Fibroblast of lung (primary cell): ENCODE measurements at places on chromosomes 12 and 14. TPM values are rescaled to one million over a fixed set of nuclear protein-coding genes. Genes with fewer than 3 reads are reported as not detected.

SERPINA3 gene
- 0.50 and 7.2 TPM in 2 replicates for total RNA-seq

FAM90A1 gene
- 0.26 and 0.33 TPM in 2 replicates for total RNA-seq

RERG gene
- 0.26 and 0.33 TPM in 2 replicates for total RNA-seq

CLEC4E gene
- total RNA-seq: not detected in 2 replicates

DNA sequence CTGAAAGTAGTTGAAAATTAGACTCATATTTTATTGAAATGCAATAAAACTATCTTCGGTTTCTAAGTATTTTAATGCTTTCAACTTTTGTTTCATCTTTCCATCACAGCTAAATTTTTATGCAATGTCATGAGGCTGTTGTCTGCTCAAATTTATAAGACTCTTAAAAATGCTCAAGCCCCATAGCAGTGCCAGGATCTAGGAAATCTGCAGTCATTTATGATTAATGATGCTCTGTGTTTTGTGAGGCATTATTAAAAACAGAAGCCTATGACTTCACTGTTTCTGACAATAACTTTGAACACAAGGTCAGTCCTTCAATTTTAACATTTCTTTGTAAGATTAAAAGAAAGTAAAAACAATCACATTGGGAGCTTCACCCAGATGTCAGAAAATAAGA, 112.5 kb downstream of the ALX1 start:
- no peaks in the 10 kb centered on the region for H3K4me1 ChIP-seq
- H3K27me3 ChIP-seq: no peaks in the 10 kb centered on the region
- DNase-seq: no peak
- H3K4me3 ChIP-seq: no peak overlapping the region
- H3K27ac ChIP-seq: no peak overlapping the region

- no peak overlapping the region for H3K27ac ChIP-seq
- no peak overlapping the region for H3K4me3 ChIP-seq
- H3K27me3 ChIP-seq: no peaks in the 10 kb centered on the region
- peaks cover 9% of the 10 kb centered on the region for H3K4me1 ChIP-seq
- H3K36me3 ChIP-seq: no peaks in the 10 kb centered on the region
Measured at GRCh38 chr14:59217011-59217410, 28.5 kb downstream of the DAAM1 start.

DNA sequence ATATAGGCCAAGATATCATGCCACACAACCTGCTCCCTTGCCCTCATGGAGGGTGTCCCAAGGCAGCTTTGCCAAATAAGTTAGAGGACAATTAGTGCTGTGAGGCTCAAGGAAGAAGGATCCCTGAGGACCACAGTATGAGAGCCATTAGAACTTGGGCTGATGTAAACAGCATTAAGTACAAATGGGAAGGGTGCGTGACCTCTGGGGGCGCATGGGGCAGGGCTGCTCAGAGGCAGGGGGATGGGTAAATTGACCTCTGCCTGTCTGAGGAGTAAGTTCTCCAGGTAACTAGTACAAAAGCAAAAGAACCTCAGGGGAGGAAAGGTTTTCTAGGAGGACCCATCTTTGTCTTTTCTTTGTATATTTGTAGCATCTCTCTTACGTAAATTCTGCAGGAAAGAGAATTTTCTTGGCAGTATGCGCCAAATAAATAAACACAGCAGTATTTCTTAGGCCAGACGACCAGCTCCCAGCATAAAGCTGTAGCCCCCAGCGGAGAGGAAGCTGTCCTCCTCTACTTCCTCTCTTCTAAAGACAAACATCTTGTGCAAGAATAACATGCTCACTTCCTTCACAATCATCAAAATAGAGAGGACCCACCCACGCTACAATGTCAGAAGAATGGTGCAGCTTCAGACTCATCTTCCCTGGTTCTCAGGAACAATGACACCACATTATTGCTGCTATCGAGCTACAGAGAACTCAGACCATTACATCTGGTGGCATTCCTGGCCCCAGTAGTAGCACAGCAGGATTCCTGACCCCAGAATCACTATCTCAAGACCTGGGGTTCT, 16.4 kb upstream of the VWF start:
- no peaks in the 10 kb centered on the region for H3K27me3 ChIP-seq
- no peak overlapping the region for H3K27ac ChIP-seq
- no peaks in the 10 kb centered on the region for H3K36me3 ChIP-seq
- H3K4me1 ChIP-seq: peaks cover 2% of the 10 kb centered on the region
- DNase-seq: no peak
- no peak overlapping the region for H3K4me3 ChIP-seq

GRCh38 chr14:95316821-95317220, 2.9 kb downstream of the CLMN start:
- H3K4me1 ChIP-seq: peaks cover 5% of the 10 kb centered on the region
- DNase-seq: no peak
- no peaks in the 10 kb centered on the region for H3K36me3 ChIP-seq
- no peaks in the 10 kb centered on the region for H3K27me3 ChIP-seq
- no peak overlapping the region for H3K4me3 ChIP-seq

DNA sequence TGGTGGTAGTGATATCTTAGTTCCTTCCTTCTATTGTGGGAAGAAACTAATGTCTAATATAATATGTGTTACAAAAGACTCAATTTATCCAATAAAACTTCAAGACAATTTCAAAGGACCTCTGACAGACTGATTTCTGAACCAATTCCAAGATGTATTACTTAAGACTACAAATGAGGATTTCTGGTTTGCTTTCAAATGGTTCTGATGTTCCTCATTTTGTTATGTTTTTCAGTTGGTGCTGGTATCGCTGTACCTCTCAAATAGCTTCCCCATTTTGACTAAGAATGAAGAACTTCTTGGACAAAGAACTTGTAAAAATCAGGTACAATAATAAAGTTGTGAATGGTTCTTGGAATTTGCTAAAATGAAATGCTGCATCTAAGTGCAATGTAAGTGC, 19.4 kb upstream of the MBIP start:
- no peaks in the 10 kb centered on the region for H3K4me1 ChIP-seq
- no peaks in the 10 kb centered on the region for H3K36me3 ChIP-seq
- no peak for DNase-seq
- no peaks in the 10 kb centered on the region for H3K27me3 ChIP-seq
- H3K4me3 ChIP-seq: no peak overlapping the region
- H3K27ac ChIP-seq: no peak overlapping the region

DNA sequence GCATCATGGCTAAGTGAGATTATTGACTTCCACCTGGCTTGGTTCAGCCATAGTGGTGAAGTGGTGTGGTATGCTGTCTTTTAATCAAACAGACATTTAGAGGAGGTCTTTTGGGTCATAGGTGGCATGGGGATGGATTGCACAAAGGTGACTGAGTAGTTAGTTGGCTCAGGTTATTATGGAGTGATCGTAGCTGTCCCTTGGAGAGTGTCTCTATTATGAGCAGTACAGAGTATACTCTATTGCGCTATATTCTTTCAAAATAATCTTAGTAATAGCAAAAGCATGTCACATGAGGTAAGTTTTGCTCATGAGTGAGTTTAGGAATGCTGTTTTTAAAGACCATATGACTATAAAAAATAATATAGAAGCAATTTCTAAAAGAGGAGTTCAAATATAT, 60.4 kb downstream of the RASSF8 start:
- H3K4me1 ChIP-seq: no peaks in the 10 kb centered on the region
- no peak overlapping the region for H3K4me3 ChIP-seq
- no peaks in the 10 kb centered on the region for H3K36me3 ChIP-seq
- no peak for DNase-seq
- no peaks in the 10 kb centered on the region for H3K27me3 ChIP-seq

- no peaks in the 10 kb centered on the region for H3K4me1 ChIP-seq
- no peaks in the 10 kb centered on the region for H3K27me3 ChIP-seq
- no peak overlapping the region for H3K4me3 ChIP-seq
- DNase-seq: no peak
Measured at GRCh38 chr14:94383777-94384176, 4.6 kb downstream of the SERPINA1 start.

DNA sequence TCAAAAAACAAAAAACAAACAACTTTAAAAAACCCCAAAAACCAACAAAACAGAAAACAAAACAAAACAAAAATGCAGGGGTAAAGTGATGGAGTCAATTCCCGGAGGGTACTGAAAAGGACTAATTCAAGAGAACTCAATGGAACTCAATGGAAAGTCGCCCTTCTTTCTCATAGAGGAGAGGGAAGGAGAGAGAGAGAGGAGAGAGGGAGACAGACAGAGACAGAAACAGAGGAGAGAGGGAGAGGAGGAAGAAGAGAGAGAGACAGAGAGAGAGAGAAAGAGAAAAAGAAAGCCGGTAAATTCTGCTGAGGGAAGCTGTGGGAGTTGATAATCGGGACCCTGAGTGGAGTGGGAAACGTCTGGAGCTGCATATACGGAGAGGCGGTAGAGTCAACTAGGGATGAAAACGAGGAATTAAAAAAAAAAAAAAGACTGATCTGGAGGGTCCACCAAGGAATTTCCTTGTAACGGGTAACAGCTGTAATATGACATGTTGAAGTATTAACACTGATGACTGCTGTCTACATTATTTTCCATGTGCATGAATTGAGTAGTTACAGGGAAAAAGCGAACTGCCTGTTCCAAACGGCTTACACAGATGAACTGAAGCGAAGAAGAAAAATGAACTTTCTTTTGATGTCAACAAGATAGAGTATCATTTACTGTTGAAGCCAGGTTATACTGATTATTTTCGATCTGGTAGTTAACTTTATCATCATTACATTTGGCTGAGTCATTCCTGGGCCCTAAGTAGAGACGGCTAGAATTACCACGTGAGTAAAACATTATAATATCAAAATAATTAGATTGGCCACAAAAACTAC, 934 bp upstream of the ZC2HC1C start:
- peak overlapping the region; percentile 58 for H3K4me3 ChIP-seq
- H3K4me1 ChIP-seq: peaks cover 4% of the 10 kb centered on the region
- no peaks in the 10 kb centered on the region for H3K27me3 ChIP-seq
- no peaks in the 10 kb centered on the region for H3K36me3 ChIP-seq
